ENCODE measurements at places on chromosomes 4 and X.

GRCh38 chr4:82201303-82201702 lies 172.5 kb downstream of the HNRNPD start:
- no peak for DNase-seq

- no peak for DNase-seq
Observed at GRCh38 chr4:172177382-172177781, 364.2 kb downstream of the GALNTL6 start.

GRCh38 chr4:2725380-2725779 lies 30.8 kb downstream of the TNIP2 start:
- no peak for DNase-seq

DNA sequence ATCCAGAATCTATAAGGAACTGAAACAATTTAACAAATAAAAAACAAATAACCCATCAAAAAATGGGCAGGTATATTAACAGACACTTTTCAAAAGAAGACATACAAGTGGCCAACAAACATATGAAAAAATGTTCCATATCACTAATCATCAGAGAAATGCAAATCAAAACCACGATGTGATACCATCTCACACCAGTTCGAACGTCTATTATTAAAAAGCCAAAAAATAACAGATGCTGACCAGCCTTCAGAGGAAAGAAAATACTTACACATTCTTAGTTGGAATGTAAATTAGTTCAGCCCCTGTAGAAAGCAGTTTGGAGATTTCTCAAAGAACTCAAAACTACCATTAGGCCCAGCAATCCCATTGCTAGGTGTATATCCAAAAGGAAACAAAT lies 687.9 kb upstream of the AADAT start:
- no peak for DNase-seq

- DNase-seq, result no peak
Observed at GRCh38 chr4:184328022-184328736, 110.5 kb upstream of the ENPP6 start.

DNA sequence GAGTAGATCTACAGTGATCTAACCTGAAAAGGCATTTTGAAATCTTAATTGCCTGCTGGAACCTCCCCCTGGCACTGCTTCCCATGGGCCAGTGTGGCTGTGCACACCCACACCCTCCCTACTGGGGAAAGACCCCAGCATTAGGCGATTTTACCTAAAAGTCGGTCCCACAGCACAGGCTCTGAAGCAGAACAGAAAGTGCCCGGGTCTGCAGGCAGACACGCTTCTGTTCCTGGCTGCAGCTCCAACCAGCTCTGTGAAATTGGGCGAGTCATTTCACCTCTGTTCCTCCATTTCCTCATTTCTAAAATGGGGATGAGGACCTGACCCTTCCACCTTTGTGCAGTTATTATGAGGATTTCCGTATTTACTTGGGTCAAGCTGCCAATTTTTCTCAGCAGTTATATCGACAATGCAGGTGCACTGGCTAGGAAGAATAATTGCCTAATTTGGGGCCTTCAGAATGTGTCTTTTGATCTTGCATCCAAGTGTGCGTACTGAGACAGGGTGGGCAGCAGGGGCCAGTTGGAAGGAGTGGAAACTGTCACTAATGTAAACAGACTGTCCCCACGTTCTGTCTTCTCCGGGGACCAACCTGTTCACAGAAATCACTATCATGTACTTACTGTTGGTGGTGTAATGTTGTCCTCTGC lies 7.1 kb downstream of the KLF3 start:
- DNase-seq, result no peak

- DNase-seq, result no peak
Observed at GRCh38 chrX:53357799-53358530, 64.5 kb downstream of the SMC1A start.

DNA sequence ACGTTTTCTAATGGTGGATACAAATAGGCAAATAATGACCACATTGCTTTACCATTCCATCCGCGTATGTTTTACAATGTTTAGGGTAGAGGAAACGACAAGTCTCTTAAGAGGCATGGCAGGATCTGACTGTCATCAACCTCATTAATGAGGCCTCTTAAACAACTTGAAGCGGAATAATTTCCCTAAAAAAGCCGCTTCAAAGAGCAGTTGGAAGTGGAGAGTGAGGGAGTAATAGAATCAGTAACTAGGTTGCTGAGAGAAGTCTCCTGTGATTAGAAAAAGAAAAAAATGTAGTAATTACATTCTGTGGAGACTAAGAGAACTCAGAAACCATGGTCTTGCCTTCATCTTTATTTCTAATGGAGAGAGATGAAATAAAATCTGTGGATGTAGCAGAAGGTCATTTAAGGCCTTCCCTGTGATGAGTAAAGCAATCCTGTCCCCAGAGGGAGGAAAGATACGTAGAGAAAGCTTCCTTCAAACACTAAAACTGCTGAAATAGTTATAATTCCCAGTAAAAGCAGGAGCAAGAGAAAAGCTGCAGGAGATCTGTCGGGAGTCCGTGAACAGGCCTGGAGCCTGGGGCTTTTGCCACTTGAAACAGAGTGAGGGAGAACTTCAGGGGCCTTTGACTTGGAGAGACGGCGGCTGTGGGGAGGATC lies 11.1 kb upstream of the SEPSECS start:
- no peak for DNase-seq

DNA sequence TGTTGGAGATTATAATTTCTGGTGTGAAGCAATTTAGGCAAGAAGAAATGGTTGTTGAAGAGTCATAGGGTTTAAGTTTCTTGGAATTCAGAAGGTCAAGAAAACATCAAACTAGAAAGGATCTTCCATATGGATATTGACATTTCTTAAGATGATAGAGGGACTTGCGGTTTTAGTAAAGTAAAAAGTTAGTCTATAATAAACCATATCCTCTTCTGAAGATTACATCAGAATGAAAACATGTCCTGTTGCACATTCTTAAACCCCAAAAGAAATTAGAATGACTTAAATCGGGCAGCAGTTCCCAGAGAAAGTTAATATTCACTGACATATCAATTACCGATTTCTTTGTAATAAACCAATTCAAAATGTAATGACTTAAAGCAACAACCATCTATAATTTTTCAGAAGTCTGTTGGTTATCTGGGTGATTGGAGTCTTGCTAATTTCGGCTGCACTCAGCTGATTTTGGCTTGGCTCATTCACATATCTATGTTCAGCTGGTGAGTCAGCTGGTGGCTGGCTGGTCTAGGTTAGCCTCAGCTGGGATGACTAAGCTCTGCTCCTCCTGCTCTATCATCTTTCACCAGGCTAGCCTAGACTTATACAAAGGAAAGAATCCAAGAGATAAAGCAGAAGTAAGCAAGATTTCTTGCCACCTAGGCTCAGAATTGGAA lies 24.4 kb upstream of the DYNLT3 start:
- no peak for DNase-seq

DNA sequence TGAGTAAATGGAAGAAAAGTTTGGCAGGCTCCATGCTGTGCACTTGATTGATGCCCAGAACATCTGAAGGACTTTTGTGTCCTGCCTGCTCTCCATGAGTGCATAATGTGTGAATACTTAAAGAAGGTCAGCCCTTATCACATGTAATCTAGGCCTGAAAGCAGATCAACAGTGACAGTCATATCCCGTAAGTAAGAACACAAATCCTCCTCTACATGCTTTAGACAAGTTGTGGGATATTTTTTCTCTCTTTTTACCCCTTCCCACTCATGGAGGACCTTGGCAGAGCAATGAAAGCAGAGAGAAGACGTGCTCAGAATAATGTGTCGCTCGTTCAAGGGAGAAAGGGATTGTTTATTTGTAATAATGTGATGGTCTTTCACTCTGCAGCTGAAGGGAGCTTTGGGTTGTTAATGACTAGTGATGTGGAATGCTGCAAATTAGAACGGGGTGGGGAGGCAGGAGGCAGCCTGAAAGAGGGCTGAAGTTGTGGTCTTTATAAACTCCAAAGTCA lies 286.6 kb downstream of the BMPR1B start:
- no peak for DNase-seq

DNA sequence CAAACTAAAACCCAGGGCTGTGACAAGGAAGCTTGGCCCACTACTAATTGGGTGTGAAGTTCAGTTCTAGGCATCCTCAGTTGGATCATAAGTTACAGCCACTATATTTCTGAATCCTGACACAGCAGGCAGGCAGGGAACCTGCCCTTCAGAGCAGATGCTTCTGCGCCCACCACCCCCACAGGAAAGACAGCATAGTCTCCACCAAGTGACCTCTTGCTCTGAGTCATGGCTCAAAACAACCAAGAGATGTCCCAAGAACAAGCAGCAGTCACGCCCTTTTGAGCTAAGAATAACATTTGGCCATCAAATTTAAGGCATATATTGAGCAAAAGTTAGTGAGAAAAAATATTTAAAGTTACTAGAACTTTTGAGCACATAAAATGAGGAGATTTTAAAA lies 170.7 kb upstream of the SMARCAD1 start:
- DNase-seq, result peak; percentile 58

All from BE2C (cell line).